SJSA1 (cell line): ENCODE measurements at places on chromosomes 12 and 14. TPM values are rescaled to one million over a fixed set of nuclear protein-coding genes. Genes with fewer than 3 reads are reported as not detected.

The RDH5 gene
- 0.22 and 1.9 TPM in 2 replicates for total RNA-seq

The C14orf180 gene
- total RNA-seq, result not detected in 2 replicates

The CCDC175 gene
- total RNA-seq, result not detected in 2 replicates

The DAO gene
- total RNA-seq, result not detected in 2 replicates

The PLXNC1 gene
- total RNA-seq, result 2.6 and 4.4 TPM in 2 replicates
